ENCODE measurements at places on chromosomes 7 and 10.

DNA sequence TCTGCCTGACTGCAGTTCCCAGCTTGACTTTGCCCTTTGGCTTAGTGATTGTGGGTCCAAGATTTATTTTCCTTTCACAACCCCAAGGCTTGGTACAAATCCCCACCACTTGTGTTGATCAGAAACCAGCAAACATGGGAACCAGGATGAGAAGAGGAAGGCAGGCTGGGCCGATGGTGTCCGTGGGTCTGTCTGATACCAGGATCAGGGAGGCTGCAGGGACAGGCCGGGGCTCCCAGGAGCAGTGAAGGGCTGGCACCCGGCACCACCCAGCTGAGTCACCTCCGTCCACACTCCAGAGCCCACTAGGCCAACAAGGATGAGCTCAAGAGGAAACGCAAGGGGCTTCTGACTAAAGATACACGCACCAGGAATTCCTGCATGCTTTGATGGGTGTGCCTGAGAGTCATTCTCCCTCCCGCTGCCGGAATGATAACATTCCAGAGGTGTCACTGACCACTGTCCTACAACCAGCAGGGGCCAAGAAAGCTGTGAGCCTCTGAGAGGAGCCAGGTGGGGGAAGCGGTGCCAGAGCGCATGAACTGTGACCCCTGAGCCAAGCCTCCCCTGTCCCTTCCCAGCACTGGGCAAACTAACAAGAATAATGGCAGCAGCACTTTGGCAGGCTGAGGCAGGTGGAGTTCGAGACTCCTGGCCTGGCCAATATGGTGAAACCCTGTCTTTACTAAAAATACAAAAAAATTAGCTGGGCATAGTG is 29.2 kb upstream of the PROSER2 start:
- peak; percentile 97 for DNase-seq

DNA sequence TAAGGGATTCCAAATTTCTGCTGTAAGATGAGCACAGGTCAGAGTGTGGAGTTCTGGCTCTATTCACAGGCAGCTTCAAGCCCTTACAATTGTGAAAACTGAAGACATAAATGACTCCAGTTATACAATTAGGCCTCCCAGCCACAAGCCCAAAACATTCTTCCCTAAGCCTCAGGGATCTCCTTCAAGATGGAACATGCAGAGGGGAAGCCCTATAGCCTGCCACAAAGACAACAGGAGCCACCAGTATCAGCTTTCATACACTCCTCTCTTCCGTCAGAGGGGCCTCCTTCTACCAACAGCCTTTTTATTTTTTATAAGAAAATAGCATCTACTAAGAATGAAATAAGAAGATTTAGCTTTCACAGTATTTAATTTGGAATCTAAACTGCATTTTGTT is 46.5 kb downstream of the DLD start:
- DNase-seq: no peak

- DNase-seq: no peak
These were observed 379.1 kb downstream of the TCERG1L start for GRCh38 chr10:130932326-130933007.

GRCh38 chr7:23115991-23116390 is 10.4 kb downstream of the KLHL7 start:
- no peak for DNase-seq

DNA sequence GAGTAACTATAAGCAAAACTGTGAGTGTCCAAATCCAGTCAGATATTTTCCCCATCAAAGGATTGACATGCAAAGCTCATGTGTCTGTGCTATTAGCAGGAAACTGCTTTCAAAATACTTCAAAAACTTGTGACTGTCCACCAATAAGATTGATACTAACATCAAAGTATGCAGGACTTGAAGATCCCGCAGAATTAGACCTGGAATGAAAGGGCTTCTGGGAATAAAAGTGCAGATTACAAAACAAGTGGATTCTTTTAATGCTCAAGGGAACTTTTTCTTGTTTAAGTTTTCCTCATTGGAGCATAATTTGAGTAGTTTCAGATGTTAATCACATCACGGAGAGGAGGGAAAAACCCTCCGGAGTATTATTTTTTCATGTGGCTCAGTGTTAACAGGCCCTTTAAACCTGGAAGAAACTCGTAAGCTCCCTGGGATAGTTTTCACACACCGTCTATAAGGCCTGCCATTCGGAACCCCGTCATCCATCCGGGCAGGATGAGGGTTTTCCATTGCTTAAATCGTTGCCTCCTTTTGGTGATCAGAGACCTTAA is 33.9 kb upstream of the MKX start:
- DNase-seq: no peak

DNA sequence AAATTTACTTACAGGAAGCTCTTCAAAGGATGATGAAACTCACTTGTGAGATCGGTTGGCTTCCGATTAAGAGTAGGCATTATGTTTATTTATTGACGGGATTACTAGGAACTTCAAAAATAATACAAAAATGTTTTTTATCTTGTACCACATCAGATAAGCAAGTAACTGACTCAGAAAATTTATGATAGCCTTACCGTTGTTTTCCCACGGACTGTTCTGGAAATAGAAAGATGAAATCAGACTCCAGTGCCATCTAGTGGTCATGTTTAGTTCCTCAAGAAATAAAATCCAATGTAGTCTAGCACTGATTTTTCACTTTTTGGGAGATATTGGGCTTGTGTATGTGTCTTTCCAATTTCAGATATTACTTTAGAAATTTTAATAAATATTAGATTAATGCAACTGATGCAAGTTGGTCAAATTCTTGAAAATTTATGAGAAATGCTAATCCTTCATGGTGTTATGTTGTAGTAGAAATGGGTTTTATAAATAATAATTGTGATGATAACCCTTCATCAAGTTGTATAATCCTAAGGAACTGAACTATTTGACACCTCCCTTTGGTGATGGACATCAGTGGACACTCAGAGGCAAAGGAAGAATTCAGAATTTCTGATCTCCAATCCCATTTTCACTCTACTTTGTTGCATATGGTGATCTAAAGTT is 168.8 kb downstream of the TMEM26 start:
- DNase-seq: peak; percentile 44

Data from kidney glomerular epithelial cell (primary cell).